ENCODE measurements at places on chromosomes 12 and 14. TPM values are rescaled to one million over a fixed set of nuclear protein-coding genes. Genes with fewer than 3 reads are reported as not detected.

DNA sequence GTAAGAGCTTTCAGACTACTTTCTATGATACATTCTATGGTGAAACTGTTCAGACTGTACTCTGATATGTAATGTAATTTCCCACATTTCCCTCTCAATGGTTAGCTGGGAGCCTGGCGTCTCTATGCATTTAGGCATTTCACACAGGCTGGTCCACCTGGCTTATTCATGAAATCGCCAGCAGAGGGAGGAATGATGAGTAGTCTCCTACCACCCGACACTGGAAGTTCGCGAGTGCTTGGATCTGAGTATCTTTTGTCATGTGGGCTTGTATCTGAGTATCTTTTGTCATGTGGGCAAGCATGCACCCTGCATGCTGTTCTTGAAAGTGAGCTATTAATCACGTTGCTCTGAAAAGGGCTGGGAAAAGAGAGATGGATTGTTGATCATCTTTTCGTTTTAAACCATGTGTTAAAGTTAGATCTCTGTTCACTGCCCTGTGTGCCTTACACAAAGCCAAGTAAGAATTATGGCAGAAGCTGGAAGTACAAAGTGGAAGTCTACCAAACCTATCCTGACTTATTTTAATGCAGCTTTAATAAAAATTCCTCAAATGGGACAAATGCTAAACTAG lies 235.0 kb downstream of the ATP23 start:
- peak; percentile 34 for DNase-seq

DNA sequence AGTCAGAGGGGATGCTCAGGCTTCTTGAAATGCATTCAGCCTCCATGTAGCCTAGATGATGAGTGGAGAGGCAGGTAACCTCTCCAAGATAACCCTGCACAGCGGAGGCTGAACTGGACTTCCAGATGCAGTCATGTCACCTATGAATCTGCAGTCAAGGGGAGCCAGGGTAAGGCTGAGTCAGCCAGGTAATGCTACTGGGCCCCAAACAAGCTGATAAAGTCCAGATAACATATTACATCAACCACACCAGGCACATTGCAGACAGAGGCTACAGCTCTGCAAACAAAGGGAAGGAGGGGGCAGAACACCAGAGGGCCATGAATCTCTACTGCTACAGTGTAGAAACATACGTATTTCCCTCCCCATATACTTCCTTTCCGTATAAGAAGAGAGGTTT lies 14.0 kb downstream of the RNASE9 start:
- no peak for DNase-seq

GRCh38 chr12:62291864-62292760 lies 31.9 kb downstream of the USP15 start:
- DNase-seq: no peak

DNA sequence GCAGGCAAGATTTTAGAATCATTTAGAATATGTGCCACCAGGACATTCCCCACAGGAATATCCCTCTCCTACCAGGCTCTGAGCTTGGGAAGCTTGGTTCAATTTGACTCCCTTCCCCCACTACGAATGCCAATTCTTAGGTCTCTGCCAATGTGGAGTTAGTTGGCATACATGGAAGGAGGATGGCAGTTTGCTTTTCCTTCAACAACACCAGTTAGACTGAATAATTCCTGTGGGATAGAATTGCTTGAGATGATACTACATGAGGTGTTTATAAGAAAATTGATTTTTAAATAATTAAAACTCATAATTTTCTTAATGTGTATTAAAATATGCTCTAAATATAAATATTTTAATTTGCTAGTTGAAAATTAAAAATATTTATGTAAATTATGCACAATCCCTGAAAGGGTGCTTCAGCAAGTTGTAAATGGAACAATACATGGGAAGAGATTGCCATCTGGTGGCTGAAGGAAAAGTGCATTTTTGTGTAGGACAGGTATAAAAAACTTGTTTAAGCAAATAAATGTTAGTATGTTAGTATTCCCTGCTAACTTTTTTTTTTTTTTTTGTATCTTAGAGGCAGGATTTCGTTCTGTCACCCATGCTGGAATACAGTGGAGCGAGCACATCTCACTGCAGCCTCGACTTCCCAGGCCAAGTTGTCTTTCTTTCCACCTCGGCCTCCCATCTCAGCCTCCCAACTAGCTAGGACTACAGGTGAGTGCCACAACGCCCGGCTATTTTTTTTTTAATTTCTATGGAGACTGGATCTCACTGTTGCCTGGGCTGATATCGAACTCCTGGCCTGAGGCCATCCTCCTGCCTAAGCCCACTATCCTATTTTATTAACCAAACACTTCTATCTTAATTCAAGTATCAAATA lies 25.8 kb upstream of the STRAP start:
- no peak for DNase-seq

DNA sequence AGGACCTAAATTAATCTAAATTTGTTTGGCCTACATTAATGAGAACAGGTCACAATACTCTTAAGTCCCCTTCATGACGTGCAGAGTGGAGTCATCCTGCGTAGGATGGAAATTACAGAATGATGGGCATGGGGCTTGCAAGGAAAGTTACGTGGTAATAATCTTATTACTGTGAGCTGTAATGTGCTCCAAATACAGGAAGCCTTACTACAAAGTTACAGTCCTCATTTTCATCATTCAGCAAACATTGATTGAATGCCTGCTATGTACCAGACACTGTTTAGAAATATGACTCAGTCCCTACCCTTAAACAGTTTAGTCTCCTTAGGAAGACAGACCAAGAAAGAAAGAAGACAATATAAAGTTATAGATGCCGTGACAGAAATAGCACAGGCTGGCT lies 9.4 kb downstream of the HIGD1C start:
- no peak for DNase-seq

DNA sequence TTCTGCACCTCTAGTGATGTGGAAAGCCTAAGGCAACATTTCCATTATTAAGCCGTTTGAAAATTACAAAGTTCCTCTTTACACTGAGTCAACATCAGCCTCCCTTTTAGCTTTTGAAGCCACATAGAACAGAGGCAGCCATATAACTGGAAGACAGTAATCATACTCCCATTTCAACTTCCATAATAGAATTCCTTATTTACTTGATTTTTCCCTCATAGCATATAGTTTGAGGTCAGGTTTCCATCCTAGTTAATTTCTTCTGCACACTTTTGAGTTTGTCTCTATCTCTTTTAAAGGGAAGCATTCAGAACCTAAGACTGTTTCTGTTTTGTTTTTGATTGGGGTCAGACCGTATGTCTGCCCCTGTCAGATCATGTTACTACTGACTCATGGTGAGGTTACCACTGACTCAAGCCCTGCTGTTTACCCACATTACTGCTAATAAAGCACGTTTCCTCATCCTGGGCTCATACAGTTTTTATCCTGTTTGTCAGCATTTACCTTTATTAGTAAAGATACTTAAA lies 161.0 kb downstream of the SLC38A4 start:
- no peak for DNase-seq

DNA sequence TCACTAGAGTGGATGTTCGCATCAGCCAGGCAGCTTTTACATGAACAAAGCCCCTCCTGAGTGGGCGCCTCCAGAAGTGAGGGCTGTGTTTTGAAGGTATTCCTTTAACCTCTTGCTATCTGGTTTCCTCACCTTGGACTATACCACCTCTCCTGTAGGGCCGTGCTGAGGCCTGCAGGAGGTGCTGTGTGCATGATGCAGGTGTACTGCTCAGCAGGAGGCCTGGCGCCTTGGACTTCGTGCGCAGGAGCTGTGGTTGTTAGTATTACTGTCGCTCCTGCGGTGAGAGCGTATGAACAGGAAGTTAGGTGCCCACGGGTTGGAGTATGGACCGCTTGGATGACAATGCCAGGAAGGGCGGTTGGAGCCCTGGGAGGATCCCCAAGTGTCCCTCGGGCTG lies 130.7 kb downstream of the TSPAN9 start:
- DNase-seq: no peak

GRCh38 chr12:25957793-25958427 lies 572 bp upstream of the RASSF8 start:
- DNase-seq: no peak

DNA sequence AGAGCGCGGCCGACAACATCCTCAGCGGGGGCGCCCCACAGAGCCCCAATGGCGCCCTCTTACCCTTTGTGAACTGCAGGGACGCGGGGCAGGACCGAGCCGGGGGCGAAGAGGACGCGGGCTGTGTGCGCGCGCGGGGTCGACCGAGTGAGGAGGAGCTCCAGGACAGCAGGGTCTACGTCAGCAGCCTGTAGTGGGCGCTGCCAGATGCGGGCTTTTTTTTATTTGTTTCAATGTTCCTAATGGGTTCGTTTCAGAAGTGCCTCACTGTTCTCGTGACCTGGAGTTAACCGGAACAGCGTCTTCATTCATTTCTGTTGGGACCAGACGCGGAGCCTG lies 103.8 kb upstream of the FKBP4 start:
- peak; percentile 68 for DNase-seq

- DNase-seq: no peak
Measured at GRCh38 chr14:99552572-99553216, 51.3 kb downstream of the CCDC85C start.

GARIN6 gene
- polyA plus RNA-seq: not detected

DNA sequence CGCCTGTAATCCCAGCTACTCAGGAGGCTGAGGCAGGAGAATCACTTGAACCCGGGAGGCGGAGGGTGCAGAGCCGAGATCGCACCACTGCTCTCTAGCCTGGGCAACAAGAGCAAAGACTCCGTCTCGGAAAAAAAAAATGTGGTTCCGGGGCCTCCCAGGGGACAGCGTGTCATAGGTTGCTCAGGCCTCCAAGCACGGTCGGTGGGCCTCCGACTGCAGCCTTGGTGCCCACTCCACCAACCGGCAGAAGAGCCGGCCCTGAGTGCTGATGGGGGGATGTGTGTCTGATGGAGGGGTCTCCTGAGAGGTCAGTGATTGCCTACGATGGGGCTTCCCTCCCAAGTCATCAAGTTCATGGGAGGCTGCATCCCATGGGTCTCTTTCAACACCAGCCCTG lies 15.9 kb downstream of the ZFYVE21 start:
- DNase-seq: no peak

SERPINA3 gene
- 114 TPM for polyA plus RNA-seq

- no peak for DNase-seq
Measured at GRCh38 chr14:66396164-66396563, 90.0 kb upstream of the CCDC196 start.

DNA sequence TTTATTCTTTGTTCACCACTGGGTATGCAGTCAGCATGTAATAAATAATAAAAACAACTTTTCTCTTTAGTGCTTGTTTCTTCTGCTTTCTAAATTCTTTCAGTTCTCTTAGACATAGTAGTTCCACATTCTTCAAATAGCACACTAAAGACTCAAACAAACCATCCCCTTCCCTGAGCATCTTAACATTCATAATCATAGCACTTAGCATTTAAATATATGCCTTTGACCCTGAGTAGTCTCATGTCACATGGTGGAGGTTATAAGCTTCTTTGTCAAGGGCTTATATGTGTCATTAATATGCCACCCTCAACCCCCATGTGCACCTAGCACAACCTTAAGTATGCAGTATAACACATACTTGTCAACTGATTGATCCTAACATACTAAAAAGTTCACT lies 212.7 kb downstream of the PHLDA1 start:
- DNase-seq: no peak

- DNase-seq: peak; percentile 17
Measured at GRCh38 chr14:104894331-104895206, 29.5 kb downstream of the CEP170B start.

DNA sequence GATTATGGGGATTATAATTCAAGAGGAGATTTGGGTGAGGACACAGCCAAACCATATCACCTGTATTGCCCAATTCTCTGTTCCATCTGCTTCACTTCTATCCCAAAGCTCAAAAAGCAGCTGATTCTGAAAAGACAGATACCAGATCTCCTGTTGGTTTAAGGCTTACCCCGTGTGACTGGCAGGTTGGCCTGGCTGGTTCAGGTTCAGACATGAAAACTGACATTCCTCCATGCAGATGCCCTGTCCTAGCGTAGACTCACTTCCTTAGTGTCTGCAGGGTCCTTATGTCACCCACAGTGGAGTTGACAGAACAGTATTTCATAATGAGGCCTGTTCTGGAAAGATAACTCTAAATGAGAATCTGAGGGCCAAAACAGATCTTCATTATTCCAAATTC lies 61.1 kb upstream of the FLRT2 start:
- DNase-seq: no peak

DNA sequence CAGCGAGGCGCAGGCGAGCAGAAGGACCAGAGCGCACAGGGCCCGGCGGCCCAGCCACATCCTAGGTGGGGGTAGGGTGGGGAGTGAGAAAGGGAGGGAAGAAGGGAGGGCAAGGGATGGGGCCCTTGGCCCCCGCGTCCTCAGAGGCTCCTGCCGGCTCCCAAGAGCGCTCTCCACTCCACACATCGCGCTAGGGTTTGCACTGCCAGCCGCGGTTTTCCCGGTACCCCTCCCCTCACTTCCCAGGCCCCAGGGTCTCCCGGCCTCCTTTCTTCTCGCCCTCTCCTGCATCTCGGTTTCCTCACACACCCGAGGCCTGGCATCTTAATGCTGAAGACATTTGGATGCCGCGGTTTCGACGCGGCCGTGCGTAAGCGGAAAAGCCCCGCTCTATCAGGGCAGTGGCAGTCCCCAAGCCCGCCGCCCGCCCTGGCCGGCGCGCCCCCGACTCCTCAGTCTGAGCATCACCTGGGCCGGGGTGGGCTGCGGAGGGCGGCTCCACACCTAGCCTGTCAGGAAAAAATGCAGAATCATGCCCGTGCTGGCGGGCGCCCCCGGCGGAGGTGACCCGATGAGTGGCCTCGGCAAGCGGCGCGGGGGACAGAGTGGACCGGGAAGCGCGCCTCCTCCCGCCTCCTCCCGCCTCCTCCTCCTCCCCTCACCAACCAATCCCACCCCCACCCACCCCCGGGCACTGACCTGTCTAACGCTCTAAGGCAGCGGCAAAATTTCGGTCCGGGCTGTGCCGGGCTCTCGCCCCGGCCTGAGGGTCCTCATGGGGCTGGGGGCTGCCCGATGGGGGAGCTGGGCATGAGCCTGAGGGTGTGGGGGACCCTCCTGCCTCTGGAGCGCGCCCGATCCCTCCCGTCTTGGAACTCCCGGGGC lies 686 bp downstream of the B4GALNT1 start:
- no peak for DNase-seq

- DNase-seq: peak; percentile 70
Measured at GRCh38 chr14:65156568-65157366, 54.5 kb upstream of the MAX start.

GRCh38 chr14:81557146-81557545 lies 23.5 kb upstream of the SEL1L start:
- no peak for DNase-seq

GRCh38 chr14:25120261-25120660 lies 70.3 kb upstream of the STXBP6 start:
- no peak for DNase-seq

All from right cardiac atrium (tissue), 5 donors.